AG04449 (cell line): ENCODE measurements at places on chromosomes 13 and 19.
A peak's percentile ranks its signal among the peaks of the same experiment; 100 is the strongest.

DNA sequence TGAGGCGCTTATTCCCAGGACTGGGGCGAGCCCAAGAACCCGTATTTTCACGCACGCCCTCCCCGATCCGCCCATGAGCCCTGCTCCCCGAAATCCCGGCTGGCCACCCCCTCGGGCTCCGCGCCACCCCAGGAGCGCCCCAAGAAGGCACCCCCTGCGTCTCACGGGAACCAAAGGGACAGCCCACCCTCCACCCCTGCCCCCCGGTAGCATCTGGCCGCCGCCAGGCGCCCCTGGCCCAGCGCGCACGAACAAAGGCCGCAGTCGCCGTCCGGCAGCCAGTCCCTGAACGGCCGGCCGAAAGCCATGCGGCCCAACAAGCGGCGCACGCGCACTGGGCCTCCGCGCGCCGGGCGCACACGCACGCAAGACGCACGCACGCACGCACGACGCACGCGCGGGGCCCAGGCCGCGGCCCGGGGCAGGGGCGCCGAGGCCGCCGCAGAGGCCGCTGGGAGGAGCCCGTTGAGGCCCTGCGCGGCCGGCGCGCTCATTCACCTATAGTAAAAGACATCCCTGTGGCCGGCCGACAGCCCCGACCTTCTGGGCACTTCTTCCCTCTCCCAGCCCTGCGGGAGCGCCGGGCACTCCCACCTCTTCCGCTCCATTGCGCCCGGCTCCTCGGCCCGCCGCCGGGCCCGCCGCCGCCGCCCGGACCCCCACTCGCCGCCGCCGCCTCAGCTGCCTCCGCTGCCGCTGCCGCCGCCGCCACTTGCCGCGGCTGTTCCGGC, 476 bp downstream of the MBD3 start:
- DNase-seq = no peak

- no peak for DNase-seq
Measured at GRCh38 chr13:113763961-113764792, 5.2 kb downstream of the TMEM255B start.

DNA sequence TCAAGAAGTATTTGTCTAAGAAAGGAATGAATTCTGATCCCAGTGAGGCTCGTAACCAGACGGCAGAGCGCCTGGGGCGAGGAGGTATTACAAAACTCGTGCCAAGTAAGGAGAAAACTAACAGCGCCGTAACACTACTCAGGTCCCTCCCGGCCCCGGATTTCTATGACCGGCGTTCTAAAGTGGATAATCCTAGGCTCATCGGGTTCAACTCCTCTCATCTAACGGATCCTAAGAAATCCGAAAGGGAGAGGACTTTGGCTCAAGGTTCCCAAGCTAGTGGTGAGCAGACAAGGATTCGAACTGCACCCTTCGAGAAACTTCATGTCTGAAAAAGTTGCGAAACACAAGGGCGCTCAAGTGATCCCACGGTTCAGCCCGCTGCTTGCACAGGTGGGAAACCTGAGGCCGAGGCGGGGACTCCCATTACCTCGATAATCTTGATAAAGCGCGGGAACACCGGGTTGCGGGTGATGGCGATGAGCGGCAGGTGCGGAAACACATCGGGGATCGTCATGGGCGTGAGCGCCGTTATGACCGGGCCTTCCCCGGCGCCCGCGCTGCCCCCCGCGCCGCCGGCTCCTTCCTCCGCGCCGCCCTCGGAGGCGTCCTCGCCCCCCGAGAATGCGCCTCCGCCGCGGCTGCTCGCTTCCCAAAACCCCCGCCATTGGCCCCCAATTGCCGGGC, 529 bp downstream of the LONP1 start:
- DNase-seq = no peak

DNA sequence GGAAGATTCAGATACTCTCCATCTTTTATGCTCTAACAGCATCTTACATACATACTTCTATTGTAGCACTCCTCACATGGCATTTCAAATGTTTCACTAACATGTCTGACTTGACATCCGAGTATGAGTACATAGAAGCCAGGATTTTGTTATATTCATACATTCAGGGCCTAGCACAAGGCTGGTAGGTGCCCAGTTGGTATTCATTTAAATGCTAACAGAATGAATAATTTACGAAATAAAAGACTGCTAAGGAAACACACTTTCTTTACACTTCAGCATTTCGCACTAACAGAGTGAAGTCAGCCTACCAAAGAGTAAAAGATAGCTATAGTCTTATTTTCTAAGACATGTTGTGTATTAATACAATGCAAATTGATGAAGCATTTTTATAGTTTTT, 67.8 kb upstream of the FBXL3 start:
- no peak for DNase-seq

- DNase-seq = no peak
Measured at GRCh38 chr13:105788530-105788929, 746.9 kb downstream of the EFNB2 start.

- peak; percentile 76 for DNase-seq
Measured at GRCh38 chr13:41917641-41918040, 43.3 kb downstream of the VWA8 start.

- DNase-seq = no peak
Measured at GRCh38 chr13:25630329-25630900, 258.6 kb downstream of the ATP8A2 start.

DNA sequence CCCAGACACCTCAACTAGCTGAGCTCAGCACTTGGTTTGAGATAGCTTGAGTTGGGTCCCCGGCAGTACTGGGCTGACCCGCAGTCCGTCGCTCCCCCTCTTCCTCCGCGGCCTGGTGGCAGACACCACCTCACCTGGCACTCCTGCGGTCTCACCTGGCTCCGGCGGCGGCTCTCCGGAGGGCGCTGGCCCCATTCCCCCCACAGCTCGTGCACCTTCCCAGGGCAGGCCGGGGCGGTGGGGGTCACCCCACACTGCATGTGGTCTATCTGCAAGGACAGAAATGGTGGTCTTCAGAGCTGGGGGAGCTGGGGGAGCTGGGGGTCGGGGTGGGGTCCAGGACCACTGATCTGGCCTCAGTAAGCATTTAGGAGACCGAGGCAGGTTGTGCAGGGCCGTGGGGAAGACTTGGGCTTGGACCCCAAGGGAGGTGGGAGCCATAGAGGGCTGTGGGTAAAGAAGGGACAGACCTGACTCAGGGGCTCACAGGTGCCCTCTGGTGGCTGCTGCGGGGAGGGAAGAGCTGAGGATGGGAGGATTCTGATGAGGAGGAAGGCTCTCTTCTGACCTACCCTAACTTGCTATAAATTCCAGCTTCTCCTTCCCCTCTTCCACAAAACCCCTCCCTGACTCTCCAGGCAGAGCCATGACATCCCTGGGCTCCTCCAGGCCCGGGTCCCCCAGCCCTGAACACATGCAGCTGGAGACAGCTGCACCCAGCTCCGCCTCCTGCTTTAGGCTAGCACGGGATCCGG, 6.7 kb upstream of the PLIN4 start:
- no peak for DNase-seq

DNA sequence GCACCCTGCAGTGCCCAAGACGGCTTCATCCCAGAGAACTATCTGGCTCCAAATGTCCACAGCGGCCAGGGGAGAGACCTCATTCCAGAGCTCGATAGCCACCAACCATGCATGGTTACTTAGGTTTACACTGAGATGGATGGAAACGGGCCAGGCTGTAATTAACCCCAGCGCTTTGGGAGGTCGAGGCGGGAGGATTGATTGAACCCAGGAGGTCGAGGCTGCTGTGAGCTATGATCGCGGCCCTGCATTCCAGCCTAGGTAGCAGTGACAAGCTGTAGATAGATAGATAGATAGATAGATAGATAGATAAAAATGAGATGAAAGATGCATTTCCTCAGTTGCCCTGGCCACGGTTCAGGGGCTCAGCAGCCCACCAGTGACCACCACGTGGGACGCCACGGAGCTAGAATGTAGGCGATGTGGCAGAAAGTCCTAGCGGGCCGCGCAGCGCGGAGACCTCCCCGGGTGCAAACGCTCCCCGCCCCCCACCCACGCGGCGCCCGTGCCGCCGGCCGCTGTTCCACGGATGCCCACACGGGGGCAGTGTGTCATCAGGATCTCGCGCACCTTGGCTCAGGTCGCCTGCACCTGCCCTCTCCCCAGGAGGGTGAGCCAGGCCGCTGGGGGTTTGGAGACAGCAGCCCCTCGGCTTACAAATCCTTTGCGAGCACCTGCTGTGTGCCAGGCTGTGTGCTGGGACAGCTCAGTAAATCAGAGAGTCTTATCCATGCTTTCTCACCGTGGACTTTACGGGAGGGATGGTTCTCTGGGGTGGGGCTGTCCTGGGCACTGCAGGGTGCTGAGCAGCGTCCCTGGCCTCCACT, 13.5 kb upstream of the TLE5 start:
- DNase-seq = no peak

- no peak for DNase-seq
Measured at GRCh38 chr13:22862478-22862877, 318.3 kb upstream of the SGCG start.

DNA sequence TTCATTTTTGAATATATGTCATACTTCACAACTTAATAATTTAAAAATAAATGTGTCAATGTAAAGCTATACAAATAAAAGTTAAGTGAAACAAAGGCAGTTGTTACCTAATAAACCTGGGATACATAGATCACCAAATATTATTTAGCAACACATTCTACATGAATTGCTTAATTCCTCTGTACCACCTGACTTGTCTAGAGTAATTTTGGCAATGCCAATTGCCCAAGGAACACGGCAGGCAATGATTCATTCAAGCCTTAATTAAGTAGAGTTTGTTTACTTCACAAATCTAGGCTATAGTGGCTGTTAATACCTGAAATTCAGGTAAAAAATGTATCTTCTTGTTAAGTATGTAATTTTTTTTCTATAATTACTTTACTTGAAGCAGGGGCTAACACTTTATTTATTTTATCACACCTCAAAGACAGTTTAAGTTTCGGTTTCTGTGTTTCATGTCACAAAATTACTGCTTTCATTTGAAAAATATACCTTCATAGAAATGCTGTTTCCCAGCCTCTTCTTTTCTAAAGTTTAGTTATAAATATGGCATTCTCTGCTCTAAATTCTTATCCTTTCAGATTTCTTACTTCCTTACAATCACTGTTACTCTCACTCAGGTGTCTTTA, 705.7 kb downstream of the SLITRK5 start:
- DNase-seq = no peak

GRCh38 chr19:45305421-45305820, 17.3 kb downstream of the CKM start:
- DNase-seq = no peak

DNA sequence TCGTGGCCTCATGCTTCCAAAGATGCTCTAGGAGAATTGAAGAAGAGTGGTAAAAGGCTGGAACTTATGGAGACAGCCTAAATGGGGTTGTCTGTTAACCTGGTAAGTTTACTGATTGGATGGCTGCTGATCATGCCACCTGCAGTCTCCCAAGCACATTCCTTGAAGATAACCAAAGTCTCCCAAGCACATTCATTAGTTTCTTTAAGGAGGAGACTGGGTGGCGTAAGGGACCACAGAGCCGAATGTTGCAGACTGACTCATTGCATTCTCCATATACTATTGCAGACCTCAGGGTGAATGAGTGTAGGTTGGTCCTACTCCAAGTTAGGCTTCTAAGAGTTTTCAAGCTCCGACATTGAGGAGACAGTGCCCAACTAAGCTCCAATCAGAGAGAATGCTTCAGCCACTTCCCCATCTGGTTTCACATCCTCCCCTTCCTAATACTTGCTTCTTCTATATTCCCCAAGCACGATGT, at the start of gene IGFL3:
IGFL3 (minus strand) TSS at position 51 of the 478 bp plus-strand sequence; CDS start at position 12, 39 bp downstream.
- no peak for DNase-seq

- no peak for DNase-seq
Measured at GRCh38 chr13:113562844-113563243, 21.7 kb upstream of the TFDP1 start.

- no peak for DNase-seq
Measured at GRCh38 chr13:44972956-44973581, 16.2 kb downstream of the NUFIP1 start.

GRCh38 chr13:44089452-44089851, 209.7 kb downstream of the LACC1 start:
- no peak for DNase-seq

GRCh38 chr13:99053636-99054233, 75.9 kb upstream of the DOCK9 start:
- no peak for DNase-seq

DNA sequence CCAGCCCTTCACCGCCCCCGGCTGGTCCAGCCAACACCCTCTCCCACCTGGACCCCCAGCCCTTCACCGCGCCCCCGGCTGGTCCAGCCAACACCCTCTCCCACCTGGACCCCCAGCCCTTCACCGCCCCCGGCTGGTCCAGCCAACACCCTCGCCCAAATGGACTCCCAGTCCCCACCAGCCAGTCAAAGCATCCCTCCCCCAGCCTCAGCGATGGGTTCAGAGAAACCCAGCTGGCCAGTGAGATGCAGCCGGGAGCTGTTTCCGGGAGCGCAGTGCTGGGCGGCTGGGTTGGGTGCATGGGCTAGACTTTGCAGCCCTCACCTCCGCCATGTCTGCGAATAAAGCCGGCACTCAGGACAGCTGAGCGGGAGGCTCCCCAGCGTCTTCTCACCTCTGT, 6.5 kb upstream of the CDC34 start:
- no peak for DNase-seq

- DNase-seq = peak; percentile 82
Measured at GRCh38 chr19:2529473-2529918, 53.6 kb downstream of the GADD45B start.

GRCh38 chr19:30688696-30689095, 316.5 kb downstream of the ZNF536 start:
- no peak for DNase-seq

DNA sequence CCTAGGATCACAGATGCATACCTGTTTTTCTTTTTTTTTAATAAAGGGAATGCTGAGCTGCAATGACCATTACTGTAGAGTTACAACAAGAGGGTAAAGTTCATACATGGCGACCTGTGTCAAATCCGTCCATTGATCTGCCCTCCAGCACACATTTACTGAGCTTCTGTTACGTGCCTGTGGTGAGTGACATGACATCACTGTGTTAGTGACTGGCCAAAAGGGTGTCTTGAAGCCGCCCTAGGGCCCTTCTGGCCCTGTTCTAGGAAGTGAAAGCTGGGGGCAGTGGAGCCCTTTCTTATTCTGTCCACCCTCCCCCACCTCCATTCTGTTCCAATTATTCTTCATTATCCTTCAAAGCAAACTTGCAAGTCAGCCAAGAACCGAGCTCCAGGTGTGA, 66.3 kb downstream of the ZIC5 start:
- no peak for DNase-seq

- no peak for DNase-seq
Measured at GRCh38 chr13:31209172-31209840, 9.5 kb downstream of the B3GLCT start.
